Activated CD4-positive, alpha-beta T cell treated with anti-CD3 and anti-CD28 coated beads, Interleukin-2, amount 10 ng/mL, durations not matched to agents 7 days and 5 days (primary cell): ENCODE measurements at places on chromosomes 1 and 21. TPM values are rescaled to one million over a fixed set of nuclear protein-coding genes. Genes with fewer than 3 reads are reported as not detected.

DNA sequence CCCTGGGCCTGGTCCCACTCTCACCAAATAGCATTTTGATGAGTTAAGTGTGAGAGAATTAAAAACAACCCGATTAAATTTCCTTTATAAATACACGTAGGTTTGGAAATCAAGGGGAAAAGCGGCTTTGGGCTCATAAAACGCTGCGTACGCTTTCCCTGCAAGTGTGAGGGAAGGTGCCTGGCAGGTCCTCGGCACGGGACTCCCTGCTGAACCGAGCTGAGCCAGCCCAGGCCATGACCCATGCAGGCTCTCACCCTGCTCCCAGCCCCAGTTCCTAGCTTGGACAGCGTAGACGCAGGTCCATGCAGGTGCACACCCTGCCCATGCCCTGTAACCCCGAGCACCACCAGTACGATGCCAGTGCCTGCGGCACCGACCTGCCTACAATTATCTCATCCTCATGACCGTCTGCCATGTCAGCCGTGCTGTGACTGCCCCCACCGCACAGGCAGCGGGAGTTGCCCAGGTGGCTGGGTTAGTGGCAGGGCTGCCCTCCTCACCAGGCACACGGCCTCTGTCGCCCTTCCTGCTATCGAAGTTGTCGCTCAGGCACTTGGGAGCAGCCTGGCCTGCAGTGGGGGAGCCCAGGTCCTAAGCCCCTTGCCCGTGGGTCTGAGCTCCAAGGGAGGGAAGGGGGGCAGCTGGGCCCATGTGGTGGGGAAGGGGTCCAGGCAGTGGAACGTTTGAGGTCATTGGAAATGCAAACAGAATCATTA lies 41.0 kb upstream of the ACTRT2 start:
- no peak for DNase-seq

- no peak for DNase-seq
Measured at GRCh38 chr1:31239653-31240241, at the start of gene NKAIN1. NKAIN1 (minus strand) TSS chr1:31239887; CDS start chr1:31239547, 340 bp downstream.

DNA sequence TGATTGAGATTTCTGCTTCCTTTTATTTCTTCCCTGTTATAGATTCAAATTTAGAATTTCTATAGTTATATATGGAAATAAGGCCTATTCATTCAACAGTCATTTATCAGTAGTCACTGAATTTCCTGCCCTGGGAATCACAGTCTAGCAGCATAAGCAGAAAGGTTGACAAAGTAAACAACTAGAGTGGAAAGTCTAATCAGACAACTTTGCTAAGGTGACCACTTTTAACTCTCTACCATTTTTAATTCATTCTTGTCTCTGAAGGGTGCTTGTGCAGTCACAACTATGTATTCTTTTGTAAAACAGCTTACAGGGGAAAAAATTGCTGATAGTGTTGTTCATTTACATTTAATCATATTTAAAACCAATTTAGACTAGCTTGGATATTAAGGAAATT lies 66.1 kb upstream of the PLA2G4A start:
- DNase-seq, result no peak

TDRD5 gene
- total RNA-seq, result not detected

NME7 gene
- 16.6 TPM for total RNA-seq
